Naive thymus-derived CD8-positive, alpha-beta T cell (primary cell): ENCODE measurements at places on chromosomes 3 and 15. TPM values are rescaled to one million over a fixed set of nuclear protein-coding genes. Genes with fewer than 3 reads are reported as not detected.

STRIT1 gene
- total RNA-seq: not detected

SEC22A gene
- total RNA-seq: 19.8 TPM

CCRL2 gene
- total RNA-seq: 2.8 TPM

MRPL46 gene
- total RNA-seq: 30.3 TPM

ZNF662 gene
- 17.6 TPM for total RNA-seq

- H3K27ac ChIP-seq: no peak overlapping the region
- H3K27me3 ChIP-seq: peaks cover 13% of the 10 kb centered on the region
- no peaks in the 10 kb centered on the region for H3K36me3 ChIP-seq
- H3K4me1 ChIP-seq: peaks cover 2% of the 10 kb centered on the region
- H3K4me3 ChIP-seq: no peak overlapping the region
Observed at GRCh38 chr3:10471054-10471688, 34.2 kb downstream of the ATP2B2 start.

- no peak for DNase-seq
- H3K27ac ChIP-seq: peak overlapping the region; percentile 86
- H3K4me3 ChIP-seq: peak overlapping the region; percentile 45
- peaks cover 49% of the 10 kb centered on the region for H3K4me1 ChIP-seq
- H3K36me3 ChIP-seq: peaks cover 31% of the 10 kb centered on the region
Observed at GRCh38 chr3:187044206-187044605, 95.1 kb downstream of the RPL39L start.

DNA sequence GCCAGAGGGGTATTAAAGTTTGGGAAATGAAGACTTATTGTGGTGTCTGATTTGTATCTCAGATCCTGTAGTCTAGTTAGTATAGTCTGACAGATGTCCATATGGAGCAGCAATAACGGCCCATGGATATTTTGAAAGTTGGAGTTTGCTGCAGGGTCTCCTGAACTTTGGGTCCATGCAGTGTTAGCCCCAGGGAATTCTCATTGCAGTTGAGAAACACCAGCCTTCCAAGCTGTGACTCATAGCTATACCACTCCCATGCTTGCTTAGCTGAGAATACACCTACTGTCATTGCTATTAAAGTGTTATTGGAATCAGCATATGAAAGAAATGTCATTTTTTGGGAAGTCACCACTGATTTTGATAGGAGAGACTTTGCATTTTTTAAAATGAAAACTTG lies 29.2 kb downstream of the TMOD2 start:
- H3K27ac ChIP-seq: no peak overlapping the region
- H3K4me1 ChIP-seq: peaks cover 11% of the 10 kb centered on the region
- no peak overlapping the region for H3K4me3 ChIP-seq
- DNase-seq: no peak

GRCh38 chr3:105118905-105119304 lies 247.8 kb upstream of the ALCAM start:
- no peaks in the 10 kb centered on the region for H3K4me1 ChIP-seq
- H3K27me3 ChIP-seq: no peaks in the 10 kb centered on the region
- no peak overlapping the region for H3K4me3 ChIP-seq

DNA sequence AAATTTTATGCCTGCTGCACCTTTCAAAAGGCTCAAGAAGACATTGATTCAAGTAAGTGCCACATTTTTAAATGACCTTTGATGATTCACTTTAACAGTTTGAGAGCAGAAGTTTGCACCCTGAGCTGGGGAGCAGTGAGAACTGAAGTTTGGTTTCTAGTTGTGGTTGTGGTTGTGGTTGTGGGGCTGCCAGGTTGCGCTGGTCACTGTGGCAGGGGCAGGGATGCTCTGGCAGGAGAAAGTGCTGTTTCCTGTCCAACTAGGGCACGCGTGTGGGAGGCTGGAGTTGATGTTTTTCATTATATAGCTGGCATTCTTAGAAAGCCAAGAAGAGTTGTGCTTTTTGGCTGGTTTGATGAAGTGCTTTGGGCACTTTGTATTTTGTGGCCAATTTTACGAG lies 339.7 kb upstream of the NR2F2 start:
- peaks cover 9% of the 10 kb centered on the region for H3K27me3 ChIP-seq
- peaks cover 8% of the 10 kb centered on the region for H3K4me1 ChIP-seq
- peaks cover 13% of the 10 kb centered on the region for H3K36me3 ChIP-seq
- no peak for DNase-seq
